ENCODE measurements at places on chromosomes 4 and X.

DNA sequence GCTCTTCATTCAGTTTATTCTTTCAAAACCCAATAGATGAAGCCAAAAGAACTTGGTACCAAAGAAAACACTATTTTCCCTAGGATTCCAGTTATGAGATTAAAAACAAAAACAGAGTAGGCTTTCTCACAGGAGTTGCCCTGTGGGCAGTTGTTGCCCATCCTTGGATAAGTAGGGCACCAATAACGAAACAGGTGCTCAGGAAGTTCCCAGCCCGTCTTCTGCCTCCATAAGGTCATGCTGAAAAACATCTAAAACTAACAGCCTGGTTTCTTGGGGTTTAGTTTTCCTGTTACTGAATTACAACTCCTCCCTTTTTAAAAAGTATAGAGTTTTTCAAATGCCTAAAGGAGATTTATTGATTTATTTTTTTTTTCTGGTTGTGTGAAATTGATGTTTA, 14.7 kb downstream of the TSPAN5 start:
- no peak for DNase-seq

DNA sequence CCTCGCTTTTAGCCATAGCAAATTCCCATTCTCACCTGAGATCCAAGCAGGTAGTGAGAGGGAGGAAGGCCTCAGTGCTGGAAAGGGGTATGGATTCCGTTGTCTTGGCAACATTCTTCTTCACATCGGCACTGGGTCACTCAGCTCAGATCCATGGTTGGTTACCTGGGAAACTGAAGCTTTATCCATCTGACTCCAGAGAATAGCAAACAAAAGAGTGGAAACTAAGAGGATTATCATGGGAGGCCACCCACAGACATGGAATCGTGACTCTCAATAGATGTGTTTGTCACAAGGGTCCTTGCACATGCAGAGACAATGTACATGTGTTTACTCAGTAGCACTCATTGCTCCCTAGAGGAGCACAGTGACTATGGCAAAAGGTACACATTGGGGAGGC, 81.0 kb downstream of the MAGED4 start:
- no peak for DNase-seq

- DNase-seq, result no peak
These were observed 28.9 kb upstream of the PRPS1 start for GRCh38 chrX:107599450-107599861.

DNA sequence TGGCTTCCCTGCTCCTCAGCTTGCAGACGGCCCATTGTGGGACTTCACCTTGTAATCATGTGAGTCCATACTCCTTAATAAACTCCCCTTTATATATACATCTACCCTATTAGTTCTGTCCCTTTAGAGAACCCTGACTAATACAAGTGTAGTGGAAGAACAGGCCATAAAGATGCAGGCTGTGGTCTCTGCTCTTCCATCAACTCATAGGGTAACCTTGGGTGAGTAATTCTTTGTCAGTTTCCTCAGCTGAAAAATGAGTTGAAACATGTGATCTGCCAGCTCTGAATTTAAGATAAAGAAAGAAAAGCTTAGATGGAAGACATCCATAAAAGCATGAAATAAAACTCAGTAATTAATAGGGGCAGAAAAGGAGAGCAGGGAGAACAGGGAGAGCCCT, 103.6 kb downstream of the ENOX2 start:
- no peak for DNase-seq

DNA sequence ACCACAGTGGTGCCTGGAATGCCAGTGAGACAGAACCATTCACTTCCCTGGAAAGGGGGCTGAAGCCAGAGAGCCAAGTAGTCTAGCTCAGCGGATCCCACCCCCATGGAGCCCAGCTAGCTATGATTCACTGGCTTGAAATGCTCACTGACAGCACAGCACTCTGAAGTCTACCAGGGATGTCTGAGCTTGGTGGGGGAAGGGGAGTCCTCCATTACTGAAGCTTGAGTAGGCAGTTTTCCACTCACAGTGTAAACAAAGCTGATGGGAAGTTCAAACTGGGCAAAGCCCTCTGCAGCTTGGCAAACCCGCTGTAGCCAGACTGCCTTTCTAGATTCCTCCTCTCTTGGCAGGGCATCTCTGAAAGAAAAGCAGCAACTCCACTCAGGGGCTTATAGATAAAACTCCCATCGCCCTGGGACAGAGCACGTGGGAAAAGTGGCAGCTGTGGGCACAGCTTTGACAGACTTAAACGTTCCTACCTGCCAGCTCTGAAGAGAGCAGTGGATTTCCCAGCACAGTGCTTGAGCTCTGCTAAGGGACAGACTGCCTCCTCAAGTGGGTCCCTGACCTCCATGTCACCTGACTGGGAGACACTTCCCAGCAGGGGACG, 32.0 kb downstream of the NAP1L2 start:
- no peak for DNase-seq

DNA sequence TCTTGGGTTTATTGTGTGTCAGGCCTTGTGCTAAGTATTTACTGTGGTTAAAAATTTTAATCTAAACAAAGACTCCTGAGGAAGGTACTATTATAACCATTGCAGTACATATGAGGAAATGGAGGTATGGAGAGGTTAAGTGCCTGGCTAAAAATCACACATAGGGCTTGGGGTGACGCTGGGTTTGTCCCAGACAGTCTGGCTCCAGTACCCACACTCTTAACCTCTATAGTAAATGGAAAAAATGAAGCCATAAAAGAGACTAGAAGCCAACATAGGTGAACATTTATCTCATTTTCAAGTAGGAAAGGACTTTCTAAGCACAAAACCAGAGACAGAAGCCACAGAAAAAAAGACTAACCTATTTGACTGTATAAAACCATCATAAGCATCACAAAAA, 1.9 kb downstream of the FOXP3 start:
- DNase-seq, result no peak

DNA sequence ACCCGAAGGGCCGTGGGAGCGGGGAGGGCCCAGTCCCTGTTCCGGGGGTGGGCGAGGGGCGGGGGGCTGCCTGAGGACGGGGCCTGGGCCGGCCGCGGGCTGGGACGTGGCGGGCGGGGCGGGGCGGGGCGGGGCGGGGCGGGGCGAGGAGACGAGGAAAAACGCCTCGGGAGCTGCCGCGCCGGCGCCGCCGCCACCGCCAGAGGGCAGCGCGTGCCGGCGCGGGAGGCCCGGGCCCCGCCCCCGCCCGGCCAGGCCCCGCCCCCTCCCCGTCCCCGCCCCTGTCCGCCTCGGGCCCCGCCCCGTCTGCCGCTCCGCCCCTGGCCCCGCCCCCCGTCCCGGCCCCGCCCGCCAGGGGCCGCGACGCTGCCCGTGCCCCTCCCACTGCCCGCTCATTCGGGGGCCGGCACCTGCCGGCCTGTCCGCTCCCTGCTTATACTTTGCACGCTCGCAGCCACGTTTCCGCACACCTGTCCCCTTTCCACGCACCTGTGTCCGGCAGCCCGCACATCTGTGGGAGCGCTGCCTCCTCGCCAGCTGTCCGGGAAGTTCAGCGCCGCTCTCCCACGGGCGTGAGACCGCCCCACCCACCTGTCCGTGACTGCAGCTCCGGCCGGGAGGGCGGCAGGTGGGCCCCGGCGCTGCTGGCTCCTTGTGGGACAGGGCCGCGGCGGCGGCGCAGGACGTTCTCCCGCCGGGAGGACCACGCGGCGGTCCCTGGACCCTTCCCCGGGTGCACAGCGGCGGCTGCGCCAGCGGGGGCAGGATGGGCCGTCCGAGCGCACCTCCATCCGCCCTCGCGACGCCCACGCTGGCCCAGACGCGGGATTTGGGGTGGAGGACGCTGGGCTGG, 1.7 kb upstream of the FGFRL1 start:
- DNase-seq, result peak; percentile 37

DNA sequence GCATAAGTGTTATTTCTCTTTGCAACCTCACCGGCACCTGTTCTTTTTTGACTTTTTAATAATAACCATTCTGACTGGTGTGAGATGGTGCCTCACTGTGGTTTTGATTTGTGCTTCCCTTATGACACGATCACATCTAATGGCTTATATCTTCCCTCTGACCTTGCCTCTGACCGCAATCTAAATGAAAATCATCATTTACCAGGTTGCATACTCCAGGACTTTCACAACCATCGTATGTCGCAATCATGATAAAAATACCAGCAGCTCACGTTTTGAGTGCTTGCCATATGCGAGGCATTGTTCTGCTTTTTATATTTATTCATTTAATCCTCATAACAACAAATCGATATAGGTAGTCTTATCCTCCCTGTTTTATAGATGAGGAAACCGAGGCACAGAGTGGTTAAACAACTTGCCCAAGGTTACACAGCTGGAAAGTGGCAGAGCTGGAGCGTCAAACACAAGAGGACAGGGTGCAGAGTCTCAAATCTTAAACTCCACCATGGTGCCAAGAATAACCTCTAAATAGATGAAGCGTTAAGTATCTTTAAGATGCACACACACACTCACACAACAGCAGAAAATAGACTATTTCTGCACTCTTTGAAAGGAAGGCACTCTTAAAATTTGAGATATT, 102.2 kb downstream of the SEL1L3 start:
- no peak for DNase-seq

- DNase-seq, result no peak
These were observed 263.2 kb downstream of the DHX15 start for GRCh38 chr4:24321131-24321530.

DNA sequence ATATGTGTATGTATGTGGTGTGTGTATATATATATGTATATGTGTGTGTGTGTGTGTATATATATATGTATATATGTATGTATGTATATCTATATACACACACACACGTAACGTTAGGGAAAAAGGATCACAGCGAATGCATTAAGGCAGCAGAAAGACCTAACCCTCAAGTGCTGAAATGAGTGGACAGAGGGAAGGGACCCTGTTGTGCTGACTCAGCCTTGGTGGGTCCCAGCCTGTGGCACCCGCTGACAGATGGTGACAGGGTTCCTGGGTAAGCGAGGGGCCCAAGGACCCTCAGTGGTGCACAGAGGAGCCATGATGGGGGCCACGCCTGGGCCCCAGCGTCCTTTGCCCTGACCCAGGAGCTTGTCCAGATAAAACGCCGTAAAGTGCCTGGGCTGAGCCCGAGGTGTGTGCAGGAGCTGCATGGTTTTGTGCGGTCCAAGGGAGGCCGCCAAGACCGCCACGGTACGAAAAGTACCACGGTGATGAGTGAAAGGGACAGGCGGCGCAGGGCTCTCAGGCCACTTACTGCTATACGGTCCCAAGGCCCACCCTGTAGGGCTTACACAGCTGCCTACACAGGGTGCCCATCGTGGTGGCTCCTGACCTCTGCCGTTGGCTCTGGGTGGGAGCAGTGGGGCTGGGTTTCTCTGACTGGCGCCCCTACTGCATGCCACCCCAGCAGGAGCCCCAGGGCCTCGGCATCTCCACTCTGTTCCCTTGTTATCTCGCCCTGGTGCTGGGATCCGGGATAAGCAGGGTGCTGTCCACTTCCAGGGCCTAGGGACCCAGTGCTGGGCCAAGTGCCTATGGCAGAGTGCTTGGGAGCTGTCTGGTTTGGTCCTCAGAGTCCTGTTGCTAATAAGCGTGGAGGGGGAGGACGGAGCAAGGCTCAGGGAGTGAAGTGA, 10.0 kb downstream of the SH3BP2 start:
- no peak for DNase-seq

- no peak for DNase-seq
These were observed 2629.2 kb downstream of the PCDH7 start for GRCh38 chr4:33349376-33349775.

DNA sequence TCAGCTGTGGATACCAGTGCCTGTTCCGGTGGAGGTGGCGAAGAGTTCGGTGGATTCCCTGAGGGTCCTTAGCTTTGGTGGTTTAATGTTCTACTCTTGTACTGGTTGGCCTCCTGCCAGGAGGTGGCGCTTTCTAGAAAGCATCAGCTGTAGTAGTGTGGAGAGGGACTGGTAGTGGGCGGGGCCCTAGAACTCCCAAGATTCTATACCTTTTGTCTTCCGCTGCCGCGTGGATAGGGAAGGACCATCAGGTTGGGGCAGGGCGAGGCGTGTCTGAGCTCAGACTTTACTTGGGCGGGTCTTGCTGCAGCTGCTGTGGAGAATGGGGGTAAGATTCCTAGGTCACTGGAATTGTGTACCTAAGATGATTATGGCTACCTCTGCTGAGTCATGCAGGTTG, 390.3 kb downstream of the FAM47A start:
- no peak for DNase-seq

GRCh38 chrX:80266979-80267378, 153.3 kb upstream of the TENT5D start:
- no peak for DNase-seq

Data from anterior cingulate cortex (tissue), 58 donors.